ENCODE measurements at places on chromosomes 4 and X. TPM values are rescaled to one million over a fixed set of nuclear protein-coding genes. Genes with fewer than 3 reads are reported as not detected.

GRCh38 chr4:138222046-138222445 lies 20.1 kb downstream of the SLC7A11 start:
- no peak for DNase-seq

- DNase-seq, result no peak
Observed at GRCh38 chr4:79673377-79673776, 265.3 kb upstream of the GK2 start.

DNA sequence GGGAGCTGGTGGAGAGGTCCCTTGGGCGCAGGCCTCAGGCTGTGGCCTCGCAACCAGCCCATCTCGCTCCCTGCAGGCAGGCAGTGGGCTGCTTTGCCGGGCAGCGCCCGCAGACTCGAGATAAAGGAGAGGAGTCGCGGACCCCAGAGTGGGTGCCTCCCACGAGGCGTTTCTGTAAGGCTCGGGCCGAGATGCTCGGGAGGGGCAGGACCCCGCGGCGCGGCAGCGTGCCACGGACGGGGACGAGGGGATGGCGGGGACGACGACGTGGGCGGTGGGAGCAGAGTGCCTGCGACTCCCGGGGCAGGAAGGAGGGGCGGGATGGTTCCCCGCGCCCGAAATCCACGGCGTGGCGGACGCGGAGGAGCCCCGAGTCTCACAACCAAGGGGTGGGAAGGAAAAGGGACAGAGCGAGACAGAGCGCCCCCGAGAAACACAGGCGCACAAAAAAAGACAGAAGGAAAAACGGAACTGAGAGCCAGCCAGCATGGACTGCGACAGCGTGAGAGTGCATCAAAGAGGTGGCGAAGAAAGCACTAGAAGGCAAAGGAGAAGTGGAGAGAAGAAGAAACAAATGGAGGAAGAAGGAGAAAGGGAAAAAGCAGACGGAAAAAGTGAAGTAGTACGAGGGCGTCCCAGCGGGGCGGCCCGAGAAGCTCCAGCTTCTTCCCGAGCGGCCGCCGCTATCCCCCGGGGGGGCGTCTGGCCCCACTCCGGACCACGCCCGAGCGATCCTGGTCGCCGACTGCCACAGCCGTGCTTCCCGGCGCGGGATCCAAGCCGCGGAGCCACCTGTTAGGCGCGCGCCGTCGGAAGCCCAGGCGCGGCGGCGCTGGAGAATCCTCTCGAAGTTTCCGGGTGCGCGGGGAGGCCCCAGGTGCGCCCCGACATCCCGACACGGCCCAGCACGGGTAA lies 1.5 kb downstream of the BEND4 start:
- no peak for DNase-seq

DNA sequence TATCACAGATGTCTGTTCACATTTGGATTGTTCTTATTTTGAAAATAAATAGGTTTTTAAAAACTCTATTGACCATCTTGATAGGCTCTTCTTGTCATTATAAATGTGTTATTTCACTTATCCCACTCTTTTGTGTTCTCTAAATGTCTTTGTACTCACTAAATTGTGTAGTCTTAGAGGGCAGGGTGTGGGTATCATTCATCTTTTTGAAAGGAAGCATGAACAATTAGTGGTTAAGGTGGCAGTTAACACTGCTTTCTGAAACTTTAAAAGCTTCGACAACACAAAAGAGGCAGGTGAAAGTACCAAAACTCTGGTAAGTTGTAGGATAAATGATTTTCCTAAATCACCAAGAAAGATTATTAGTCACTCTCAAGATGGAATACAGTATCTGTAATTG lies 83.2 kb downstream of the IL15 start:
- no peak for DNase-seq

DNA sequence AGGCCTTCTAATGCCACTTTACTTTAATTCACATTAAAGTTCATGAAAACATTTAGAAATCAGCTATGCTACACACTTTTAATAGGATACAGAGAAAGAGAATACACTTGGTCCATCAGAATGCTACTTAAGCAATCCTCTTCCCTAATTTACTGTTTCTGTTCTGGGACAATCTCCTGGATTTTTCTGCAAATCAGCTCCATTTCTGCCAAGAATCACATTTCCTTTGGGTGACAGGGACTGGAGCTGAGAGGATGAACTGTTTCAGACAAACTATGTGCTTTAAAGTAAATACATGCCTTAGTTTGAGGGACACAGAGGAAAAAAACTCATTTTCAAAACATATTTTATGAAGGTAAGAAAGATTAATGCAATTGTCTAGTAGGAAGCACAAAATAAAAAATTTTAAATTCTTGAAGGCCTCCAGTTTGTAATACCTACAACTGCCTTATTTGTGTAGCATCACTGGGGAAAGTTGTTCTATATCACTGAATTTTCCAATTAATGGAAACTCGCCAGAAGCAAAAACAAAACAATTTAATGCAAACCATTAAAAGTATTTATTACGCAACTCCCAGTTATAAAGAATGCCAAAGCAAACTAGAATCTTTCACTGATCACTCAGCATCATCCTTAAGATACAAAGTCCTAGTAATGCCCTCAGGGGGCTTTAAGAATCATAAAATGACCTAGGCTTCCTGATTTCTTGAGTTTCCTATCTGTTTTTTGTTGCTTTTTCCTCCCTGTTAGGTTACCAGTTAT lies 36.3 kb downstream of the BCLAF3 start:
- DNase-seq, result no peak

GRCh38 chr4:30262379-30262778 lies 457.8 kb upstream of the PCDH7 start:
- no peak for DNase-seq

STBD1 gene
- 16.3 TPM for total RNA-seq

NXF2B gene
- total RNA-seq, result not detected

- DNase-seq, result no peak
Observed at GRCh38 chrX:118510111-118510510, 14.5 kb downstream of the DOCK11 start.

DDX53 gene
- total RNA-seq, result not detected

DKC1 gene
- 26.9 TPM for total RNA-seq

DCTD gene
- 141 TPM for total RNA-seq

All from mucosa of gallbladder (tissue), 1 donor.